GM03348 (cell line): ENCODE measurements at places on chromosomes 4 and X.

DNA sequence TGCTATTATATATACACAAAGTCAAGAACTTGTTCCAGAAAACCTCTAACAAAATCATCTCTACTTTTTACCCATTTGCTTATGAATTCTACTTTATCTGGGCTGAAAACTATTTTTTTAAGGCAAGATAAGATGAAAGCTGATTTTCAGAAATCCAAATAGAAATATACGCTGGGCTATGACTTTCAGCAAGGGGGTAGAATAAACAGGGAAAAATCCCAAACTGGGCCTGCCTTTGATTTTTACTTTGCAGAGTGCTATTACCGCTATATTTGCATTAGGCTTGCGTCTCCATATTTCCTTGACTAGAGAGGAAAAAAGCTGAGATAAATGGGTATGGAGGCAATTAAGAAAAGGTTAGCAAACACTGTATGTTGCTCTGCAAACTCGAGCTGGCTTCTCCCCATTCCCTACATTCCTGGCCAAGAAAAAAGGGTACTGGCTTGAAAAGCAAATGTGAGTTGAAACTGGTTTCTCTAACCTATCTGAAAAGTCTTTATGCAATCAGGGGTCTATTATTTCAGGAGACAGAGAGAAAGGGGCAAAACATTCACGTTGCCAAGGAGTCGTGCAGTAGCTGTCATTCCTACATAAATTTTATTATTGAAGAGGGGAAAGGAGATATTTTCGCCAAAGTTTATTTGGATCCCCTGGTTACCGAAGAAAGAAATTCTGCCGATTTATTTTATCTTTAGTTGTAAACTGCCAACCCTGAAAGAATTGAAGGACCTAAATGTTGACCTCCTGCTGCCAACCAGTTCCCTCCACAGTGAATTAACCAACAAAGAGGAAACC, 2.2 kb downstream of the TMEM47 start:
- no peak for DNase-seq

DNA sequence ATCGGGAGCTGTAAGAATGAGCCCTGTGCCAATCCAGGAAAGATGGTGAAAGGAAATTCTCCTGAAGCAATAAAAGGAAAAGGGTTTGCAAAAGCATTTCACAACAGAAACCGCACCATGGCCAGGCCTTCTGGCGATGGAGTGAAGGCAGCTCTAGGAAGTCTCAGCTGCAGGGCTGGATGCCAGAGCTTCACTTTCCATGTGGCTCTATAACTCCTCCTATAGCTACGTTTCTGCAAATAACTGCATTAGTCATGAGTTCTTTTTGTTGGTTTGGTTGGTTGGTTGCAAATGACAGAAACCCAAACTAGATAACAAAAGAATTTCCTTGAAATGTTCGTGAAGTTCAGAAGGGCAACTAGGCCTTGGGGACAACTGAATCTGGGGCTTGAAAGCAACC, 84.6 kb downstream of the RELL1 start:
- peak; percentile 25 for DNase-seq

GRCh38 chr4:134027931-134028330, 173.7 kb downstream of the PABPC4L start:
- DNase-seq: no peak

- DNase-seq: peak; percentile 49
These were observed 88.4 kb downstream of the ZXDA start for GRCh38 chrX:57821703-57822387.

DNA sequence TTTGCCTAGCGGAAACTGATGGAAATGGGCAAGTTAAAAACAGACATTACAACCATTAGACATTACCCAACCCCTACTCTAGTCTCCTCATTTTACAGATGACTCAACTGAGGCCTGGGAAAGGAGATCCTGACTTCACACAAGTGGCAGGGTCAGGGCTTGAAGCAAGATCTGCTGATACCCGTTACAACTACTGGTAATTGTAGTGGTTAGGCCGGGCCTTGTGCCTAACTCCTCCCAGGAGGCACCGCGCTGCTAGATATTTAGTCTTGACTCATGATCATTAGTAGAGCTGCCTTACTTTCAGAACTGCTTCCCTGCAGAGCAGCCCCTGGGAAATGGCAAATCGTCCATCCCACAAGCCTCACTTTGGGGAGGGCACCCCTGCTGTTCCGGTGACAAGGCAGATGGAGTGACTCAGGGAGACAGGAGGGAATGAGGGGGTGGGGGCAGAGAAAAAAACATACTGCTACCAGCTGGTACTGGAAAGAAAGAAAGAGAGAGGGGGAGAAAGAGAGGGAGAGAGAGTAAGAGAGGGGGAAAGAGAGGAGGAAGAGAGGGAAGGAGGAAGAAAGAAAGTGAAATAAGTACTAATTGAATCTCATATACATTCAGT, 12.2 kb downstream of the ARHGEF6 start:
- DNase-seq: peak; percentile 77

- DNase-seq: no peak
These were observed 580 bp upstream of the PLS3 start for GRCh38 chrX:115560211-115560977.

GRCh38 chrX:20116087-20116576, 575 bp downstream of the MAP7D2 start:
- no peak for DNase-seq

- DNase-seq: peak; percentile 76
These were observed 4.9 kb downstream of the PLAC8 start for GRCh38 chr4:83109480-83110222.

DNA sequence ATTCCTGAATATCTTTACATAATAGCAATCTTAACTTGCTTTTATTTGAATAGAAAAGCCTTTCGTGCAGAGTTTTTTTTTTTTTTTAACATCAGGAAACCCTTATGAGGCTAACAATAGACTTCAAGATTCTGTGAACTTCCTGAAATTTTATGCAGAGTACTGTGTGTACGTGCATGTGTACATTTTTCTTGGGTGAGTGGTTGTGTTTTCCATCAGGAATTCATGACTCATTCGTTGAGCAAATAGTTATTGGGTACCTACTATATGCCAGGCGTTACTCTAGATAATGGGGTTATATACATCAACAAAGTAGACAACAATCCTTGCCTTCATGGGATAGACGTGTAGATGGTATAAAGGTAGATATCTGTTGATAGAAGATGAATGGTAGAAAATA, 59.1 kb downstream of the MRPL1 start:
- peak; percentile 68 for DNase-seq

GRCh38 chrX:131987252-131987651, 35.9 kb upstream of the STK26 start:
- DNase-seq: no peak

- DNase-seq: peak; percentile 13
These were observed 631 bp downstream of the TMEM47 start for GRCh38 chrX:34656467-34656841.

DNA sequence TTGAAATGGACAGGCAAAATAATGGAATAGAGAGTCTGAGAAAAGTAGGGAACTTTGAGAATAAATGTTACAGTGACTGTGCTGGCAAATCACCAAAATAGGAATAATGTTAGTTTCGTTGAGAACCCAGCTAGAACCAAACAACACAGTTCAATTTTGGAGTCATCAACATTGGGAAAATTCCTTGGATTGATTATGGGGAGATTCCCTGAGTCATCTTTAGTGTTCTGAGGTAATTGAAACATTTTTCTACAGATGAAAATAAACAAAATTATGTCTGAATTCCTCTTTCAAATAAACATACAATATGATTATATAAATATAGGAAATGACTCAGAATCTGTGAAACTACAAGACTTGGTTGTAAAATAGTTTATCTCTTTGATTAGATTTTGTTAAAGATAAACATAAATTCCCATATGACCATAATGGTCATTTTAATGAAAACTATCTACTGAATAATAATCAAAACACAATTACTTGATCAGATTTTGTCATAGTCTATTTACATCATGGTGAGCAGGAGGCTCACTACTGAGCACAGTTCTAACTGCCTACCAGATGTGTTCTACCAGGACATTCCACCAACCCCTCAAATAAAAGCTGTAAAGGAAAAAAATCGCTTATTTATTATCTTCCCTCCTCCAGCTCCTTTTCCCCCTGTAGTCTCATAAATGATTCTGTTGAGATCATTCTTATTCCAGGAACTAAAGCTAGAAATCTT, 51.4 kb upstream of the GABRA2 start:
- DNase-seq: no peak

GRCh38 chr4:99968330-99968729, 18.3 kb upstream of the H2AZ1 start:
- DNase-seq: peak; percentile 68

DNA sequence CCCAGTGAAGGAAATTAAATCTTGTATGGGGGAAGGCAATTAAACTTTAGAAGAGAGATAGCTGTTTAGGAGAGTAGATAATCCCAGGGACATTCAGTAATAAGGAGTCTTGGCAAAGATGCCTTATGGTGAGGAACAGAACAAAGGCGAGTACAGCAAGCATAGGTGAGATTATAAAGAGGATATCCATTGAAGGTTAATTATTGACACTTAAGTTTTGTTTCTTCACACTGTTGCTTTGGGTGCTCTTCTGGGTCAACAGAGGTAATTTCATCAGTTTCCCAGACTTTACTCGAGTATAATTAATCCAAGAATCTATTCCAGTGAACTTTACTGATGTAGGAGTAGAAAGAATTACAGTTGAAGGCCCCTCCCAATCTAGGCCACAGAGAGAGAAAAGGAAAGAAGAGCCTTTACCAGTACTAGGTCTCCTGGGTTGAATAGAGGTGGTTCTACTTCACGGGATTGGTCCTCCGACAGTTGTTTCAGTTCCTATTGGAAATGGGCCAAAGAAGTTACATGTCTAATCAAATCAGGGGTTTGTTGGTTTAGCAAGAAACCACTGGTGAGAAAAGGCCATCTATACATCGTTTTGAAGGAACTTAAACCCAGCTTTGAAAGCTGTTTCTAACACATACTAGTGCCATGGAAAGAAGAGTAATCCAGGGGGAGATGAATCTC, 27.2 kb downstream of the EPGN start:
- DNase-seq: no peak

DNA sequence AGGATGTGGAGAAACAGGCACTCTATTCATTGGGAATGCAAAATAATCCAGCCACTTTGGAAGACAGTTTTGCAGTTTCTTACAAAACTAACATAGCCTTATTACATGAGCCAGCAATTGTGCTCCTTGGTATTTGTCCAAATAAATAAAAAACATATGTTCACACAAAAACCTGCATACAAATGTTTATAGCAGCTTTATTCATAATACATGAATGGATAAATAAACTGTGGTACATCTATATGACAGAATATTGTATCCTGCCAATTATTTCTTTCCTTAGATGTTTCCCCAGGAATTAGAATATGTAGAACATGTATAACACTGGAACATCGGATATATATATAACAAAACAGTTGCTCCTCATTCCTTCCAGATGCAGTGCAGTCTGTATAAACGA, 57.7 kb upstream of the VEGFC start:
- DNase-seq: no peak

- peak; percentile 32 for DNase-seq
These were observed 1026.9 kb upstream of the SLIT2 start for GRCh38 chr4:19224820-19225219.

DNA sequence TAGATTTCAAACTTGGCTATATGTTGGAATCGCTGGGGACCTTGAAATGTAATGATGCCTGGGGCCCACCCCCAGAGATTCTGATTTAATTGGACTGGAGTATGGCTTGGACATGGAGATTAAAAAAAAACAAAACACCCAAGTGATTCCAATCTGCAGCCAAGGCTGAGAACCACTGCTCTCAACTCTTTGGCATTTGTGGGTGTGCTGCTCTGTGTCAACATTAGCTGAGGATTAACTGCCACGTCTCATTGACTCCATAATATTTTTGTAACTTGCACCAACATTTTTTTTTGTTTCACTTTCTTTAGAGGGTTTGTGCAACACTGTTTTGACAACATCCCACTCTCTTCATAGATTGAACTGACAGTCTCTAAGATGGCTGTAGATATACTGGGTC, 41.1 kb upstream of the PDK3 start:
- no peak for DNase-seq

GRCh38 chrX:78037881-78038280, 66.2 kb upstream of the PGK1 start:
- DNase-seq: no peak

DNA sequence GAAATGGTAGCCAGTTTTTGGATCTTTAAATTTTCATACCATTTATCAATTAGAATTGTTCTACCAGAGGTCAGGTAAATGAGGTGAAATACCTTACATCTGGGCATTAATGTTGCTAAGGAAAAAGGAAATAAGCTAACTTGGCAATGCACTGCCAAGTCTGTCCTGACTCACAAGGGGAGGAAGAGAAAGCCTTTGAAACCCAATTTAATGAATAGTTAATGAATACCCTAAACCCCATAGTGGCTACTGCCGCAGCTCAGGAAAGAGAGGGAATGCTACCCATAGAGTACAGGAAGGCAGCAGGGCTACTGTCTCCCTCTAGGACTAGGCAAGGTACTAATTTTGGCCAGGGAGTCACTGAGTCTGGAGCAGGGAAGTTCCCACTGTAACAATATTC, 16.8 kb upstream of the DHX15 start:
- no peak for DNase-seq

DNA sequence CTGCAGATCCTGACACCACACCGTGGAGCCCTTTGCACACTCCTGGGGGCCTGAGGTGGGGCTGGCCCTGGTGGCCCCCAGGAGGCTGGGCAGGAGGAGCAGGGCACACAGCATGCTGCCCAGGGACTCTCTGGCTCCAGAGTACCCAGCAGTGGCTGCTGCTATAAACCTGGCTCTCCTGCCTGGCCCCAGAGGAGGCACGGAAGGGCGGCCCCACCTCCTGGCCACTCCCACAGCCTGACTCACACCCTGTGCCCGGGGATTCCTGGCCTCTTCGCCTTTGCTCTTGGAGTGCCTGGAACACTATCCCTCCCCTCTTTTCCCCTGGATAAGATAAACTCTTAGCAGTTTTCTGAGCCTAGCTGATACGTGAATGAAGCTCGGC, at the start of gene PSAPL1:
Gene PSAPL1 (minus strand): TSS at position 165 of the 385 bp plus-strand sequence. CDS start 51 bp downstream, at position 114.
- DNase-seq: peak; percentile 88

DNA sequence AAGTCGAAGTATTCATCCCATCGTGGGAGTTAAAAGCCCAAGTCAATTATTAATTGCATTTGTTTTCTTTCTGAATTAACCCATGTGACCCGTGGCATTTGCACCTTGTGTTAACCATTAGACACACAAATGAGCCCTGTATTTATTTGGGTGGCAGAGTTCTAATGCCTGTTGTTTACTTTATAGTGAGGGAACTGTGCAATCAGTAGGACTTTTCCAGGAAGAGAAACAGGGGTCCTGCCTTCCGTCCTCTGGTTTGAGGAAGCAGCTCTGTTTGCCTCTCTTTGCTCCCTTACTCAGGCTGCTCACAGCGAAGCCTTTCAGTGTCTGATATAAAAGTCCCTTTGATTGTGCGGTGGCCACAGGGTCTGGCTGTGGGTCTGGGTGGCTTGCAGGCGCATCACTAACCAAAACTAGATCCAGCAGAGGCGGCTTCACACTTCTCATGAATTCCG, 263.6 kb downstream of the PTTG2 start:
- DNase-seq: no peak

DNA sequence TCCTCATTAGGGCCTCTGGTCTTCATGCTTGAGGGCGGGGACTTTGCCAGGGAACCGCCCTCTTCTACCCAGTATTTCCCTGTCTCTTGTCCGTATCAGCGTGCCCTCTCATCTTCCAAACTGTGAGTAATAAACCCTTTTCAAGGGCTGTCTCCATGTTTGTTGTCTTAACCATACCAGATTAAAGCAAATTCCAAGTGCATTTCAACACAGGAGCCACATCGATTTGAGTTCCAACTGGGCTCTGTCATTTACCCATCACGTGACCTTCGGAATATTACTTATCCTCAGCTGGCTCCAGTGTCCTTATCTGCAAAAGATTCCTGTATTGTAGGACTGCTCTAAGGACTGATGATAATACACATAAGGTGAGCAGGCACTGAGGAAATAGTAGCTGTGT, 6.4 kb upstream of the PHEX start:
- DNase-seq: no peak
